NCI-H748 treated with DMSO at 0.1 percent for 48 hours (cell line): ENCODE measurements at places on chromosomes 7 and 10.

- DNase-seq = no peak
These were observed 40.6 kb upstream of the ABCA13 start for GRCh38 chr7:48130658-48131108.

- DNase-seq = no peak
These were observed 25.4 kb upstream of the ELN start for GRCh38 chr7:74002474-74003017.

DNA sequence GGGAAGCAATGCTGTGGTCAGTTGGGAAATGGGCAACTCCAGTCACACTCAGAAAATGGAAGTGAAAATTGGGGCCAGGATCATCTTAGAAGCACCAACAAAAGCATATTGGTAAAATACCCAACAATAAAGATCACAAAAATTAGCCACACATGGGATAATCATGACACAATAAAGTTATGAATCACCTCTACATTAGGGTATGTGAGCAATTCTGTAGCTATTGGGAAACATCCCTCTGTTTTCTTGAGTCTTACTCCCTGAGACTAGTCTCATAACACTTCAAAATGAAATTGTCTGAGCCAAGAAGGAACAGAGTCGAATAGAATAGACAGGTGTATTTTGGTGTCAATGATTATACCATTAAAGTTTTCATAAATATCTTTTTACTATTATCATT is 178.3 kb downstream of the DYNC1I1 start:
- no peak for DNase-seq

GRCh38 chr10:93030409-93030808 is 30.2 kb upstream of the CYP26C1 start:
- no peak for DNase-seq

- no peak for DNase-seq
These were observed 398.9 kb upstream of the GALNT17 start for GRCh38 chr7:70733090-70733489.

GRCh38 chr7:4815609-4816418 is 40.4 kb downstream of the AP5Z1 start:
- DNase-seq = no peak

GRCh38 chr7:50281680-50282445 is 22.7 kb upstream of the IKZF1 start:
- no peak for DNase-seq

GRCh38 chr10:132910186-132910880 is 32.0 kb downstream of the CFAP46 start:
- no peak for DNase-seq

- DNase-seq = no peak
These were observed 19.3 kb downstream of the OR6B1 start for GRCh38 chr7:144019457-144019856.

DNA sequence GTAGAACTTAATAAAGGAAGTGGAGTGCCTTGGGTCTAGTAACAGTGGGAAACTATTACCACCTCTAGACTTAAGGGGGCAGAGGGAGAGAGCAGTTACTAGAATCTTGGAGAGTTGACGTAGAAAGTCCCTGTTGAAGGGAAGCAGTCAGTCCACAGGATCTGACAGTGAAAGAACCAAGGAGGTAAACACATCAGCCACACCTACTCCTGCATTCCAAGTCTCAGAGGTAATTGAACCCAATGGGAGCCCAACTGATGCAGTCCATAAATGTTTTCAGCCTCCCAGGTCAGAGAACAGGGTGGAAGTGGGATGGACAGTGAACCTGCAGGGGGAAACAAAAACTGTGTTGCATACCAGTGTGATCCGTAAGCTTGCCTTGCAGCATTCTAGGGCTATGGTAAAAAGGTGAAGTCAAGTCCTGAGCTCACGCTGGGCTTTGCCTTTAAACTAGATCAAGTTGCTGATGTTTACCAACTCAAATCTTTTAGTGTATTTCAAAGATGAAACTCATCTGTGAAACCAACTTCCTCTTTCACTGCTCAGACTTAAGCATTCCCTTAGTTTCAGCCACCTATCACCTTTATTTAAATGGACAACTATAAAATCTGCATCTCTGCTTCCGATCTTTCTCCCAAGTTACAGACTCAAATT is 57.2 kb downstream of the SLC16A12 start:
- DNase-seq = no peak

GRCh38 chr10:119602241-119603095 is 5.7 kb upstream of the TIAL1 start:
- no peak for DNase-seq
